ENCODE measurements at places on chromosomes 7 and 10. TPM values are rescaled to one million over a fixed set of nuclear protein-coding genes. Genes with fewer than 3 reads are reported as not detected.
A peak's percentile ranks its signal among the peaks of the same experiment; 100 is the strongest.

GRCh38 chr10:114256822-114257221 lies 17.8 kb downstream of the VWA2 start:
- no peak for DNase-seq

DNA sequence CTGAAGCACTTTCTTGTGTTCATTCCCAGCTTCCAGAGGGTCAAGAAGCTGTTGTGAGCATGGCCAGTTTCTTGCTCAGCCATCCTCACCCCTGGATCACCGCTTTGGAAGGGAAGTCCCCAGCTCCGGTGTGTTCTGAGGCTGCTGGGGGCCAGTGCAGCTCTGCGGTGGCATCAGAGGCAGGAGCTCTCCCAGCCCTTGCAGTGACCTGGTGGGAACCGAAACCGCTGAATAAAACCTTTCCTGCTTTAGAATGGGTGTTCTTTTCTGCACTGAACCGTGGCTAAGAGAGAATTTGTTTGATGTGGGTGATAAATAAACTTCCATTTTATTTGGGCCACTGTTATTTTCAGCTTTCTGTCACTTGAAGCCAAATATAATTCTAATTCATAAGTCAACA lies 450.9 kb upstream of the VSTM2A start:
- no peak for DNase-seq

DNA sequence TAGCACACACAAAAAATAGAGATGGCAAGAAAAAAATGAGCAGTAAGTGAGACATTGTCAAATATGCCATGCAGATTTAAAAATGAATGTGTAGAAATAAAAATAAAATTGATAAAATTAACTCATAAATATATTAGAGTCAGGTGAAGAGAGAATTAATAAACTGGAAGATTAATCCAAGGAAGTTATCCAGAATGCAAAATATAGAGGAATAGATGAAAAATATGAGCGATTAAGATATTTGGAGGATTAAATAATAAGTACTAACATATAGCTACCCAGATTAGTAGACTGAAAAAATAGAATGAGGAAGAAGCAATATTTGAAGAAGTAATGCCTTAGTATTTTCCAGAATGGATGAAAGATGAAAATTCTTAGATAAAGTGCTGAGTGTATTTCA lies 103.4 kb downstream of the GPR158 start:
- no peak for DNase-seq

GRCh38 chr7:94012746-94013145 lies 8.6 kb upstream of the BET1 start:
- DNase-seq = no peak

GRCh38 chr7:47373871-47374451 lies 207.9 kb downstream of the TNS3 start:
- no peak for DNase-seq

GRCh38 chr7:92841192-92841591 lies 4.8 kb upstream of the CDK6 start:
- no peak for DNase-seq

The GPC2 gene
- 0.77 TPM for total RNA-seq

The LIPN gene
- 1.6 TPM for total RNA-seq

DNA sequence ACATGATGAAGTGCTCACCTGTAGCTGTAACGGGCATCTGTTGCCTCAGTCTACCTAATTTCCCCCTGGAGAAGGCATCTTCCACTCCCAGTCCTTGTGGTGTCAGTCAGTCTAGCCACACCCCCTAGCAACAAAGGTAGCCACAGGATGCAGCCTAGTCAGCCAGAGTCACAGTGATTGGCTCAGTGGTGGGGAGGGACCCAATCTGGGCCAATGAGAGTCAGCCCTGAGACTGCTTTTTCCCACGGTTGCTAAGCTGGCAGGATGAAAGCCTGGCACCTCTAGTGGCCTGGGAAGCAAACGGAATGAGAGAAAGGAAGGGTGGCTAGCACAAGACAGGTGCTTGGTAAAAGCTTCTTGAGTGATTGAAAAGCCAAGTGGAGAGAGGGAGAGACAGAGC lies 118.6 kb downstream of the SH3PXD2A start:
- DNase-seq = no peak

The OR2A42 gene
- not detected for total RNA-seq

The AZGP1 gene
- total RNA-seq = 31.8 TPM

GRCh38 chr7:149802966-149803365 lies 29.6 kb upstream of the ZNF467 start:
- no peak for DNase-seq

The PRR15 gene
- 4.1 TPM for total RNA-seq

The FAM25G gene
- not detected for total RNA-seq

DNA sequence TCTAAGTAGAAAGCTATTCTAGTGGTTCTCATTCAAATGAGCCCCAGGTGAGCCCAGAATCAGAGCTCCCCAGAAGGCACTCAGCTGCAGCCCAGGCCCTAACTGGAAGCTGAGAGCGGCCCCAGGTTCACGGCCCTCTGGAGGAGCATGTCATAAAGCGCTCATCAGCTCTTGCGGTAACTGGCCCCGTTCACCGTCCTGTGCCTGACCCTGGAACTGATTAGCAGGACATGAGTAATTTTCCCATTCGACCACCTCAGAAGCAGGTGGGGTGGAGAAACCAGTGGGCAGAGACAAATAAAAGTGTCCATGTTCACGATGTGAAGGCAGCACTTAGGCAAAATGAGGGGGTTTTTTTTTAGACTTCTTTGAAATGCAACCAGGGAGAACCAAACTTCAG lies 136.1 kb upstream of the LYZL2 start:
- DNase-seq = no peak

- no peak for DNase-seq
These were observed 142.0 kb upstream of the PRKCQ start for GRCh38 chr10:6721964-6722615.

The GSTO2 gene
- total RNA-seq = 7.8 TPM

- DNase-seq = no peak
These were observed 17.7 kb upstream of the PPP1R3A start for GRCh38 chr7:113936535-113936934.

DNA sequence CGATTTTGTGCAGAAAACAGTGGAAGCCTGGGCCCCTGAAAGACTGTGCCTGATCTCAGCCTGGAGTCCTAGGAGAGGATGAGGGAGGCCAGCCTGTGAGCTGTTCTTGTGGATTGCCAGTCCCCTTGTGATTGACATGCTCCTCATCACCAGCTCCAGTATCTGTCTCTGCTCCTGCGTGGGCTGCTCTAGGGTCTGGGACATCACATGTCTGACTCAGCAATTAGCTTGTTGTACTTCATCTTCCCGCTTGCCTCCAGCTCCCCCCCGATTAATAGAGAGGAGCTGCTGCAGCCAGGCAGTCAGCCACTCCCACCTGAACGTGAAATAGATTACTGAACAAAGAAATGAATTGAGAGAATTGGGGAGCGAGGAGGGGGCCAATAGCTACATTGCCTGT lies 99.6 kb upstream of the TBX20 start:
- DNase-seq = no peak

The HHEX gene
- total RNA-seq = 19.5 TPM

The TMEM184A gene
- total RNA-seq = 4.3 TPM

The FZD8 gene
- 13.3 TPM for total RNA-seq

The CTTNBP2 gene
- 6.6 TPM for total RNA-seq

DNA sequence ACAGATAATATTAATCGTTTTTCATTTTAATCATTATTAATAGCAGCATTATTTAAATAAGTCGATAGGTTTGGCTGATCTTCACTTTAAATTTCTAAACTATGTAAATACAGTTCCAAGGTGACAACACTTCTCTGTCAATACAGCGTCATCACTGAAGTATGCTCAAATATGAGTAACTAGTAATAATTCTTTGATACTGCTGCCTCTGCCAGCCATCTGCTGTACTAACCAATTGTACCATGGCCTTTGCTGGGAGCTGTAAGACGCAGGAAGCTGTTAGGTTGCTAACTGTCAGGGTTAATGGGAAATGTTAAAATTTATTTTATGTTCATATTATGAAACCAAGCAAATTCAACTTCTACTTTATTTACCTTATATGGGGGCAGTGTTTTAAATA lies 1650.5 kb upstream of the LRRTM3 start:
- DNase-seq = no peak

DNA sequence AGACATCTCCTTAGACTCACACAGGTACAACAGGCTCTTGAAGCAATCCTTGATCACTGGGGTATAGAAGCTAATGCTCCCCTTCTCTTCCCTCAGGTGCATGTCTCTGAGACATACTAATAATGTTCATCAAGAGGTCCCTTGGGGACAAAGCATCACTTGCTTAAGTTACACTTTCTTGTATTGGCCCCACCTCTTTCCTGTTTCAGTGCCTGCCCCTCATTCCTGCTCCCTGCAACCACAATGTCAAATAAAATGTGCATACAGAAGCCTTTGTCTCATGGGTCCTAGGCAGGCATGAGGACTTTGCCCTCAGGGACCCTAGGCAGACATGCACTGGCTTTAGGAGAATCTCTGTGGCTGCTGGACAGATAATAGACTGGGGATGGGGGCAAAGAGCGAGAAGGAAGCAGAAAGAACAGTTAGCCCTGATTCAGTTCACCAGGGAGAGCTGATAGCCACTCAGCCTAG lies 175.0 kb upstream of the NPY start:
- no peak for DNase-seq

The AOAH gene
- total RNA-seq = 29.2 TPM

DNA sequence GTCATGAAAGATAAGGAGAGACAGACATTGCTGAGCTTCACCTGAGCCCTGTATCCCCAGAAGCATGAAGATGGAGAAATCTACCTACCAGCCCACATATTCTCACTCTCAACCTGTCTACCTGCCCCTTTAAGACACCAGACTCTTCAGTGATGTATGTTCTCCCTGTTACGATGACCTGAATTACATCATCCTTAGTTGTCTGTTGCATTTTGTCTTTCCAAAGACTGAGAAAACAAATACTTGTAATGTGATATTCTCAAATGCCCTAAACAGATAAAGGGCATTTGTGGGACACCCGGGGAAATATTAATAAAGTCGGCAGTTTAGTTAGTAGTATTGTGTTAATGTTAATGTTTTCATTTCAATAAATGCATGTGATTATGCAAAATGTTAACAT lies 305.8 kb upstream of the IGFBP3 start:
- DNase-seq = no peak

- DNase-seq = no peak
These were observed 6.0 kb downstream of the CHPF2 start for GRCh38 chr7:151238190-151238810.

GRCh38 chr10:69492746-69493462 lies 41.6 kb downstream of the TSPAN15 start:
- no peak for DNase-seq

DNA sequence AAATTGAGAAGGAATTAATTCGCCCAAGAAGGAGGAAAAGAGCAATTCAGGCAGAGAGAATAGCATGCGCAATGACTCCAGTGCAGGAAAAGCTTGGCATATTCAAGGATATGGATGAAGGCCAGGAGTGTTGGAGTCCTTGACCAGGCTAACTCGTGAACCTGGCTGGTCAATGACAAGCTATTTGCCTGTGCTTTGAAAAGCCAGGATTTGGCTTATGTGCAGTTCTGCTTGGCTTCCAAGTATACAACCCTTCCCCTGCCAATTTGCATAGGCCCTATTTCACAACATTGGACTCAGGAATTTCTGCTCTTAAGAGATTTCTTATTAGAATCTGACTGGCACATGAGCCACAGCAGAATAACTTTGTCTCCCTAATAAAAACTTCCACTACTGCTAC lies 72.3 kb upstream of the SP8 start:
- DNase-seq = no peak

DNA sequence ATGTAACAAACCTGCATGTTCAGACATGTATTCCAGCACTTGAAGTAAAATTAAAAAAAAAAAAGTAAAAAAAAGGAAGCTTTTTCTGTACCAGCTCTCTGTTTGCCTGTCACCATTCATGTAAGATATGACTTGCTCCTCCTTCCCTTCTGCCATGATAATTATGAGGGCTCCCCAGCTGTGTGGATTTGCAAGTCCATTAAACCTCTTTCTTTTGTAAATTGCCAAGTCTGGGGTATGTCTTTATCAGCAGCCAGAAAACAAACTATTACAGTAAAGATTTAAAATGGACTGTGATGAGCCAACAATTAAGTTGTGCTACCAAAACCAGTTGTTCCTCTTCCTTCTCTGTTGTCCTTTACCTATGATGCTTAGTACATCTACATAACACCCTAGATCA lies 619.6 kb downstream of the ARL4A start:
- DNase-seq = no peak

- no peak for DNase-seq
These were observed 140.7 kb downstream of the PAXIP1 start for GRCh38 chr7:154862153-154862791.

- peak; percentile 32 for DNase-seq
These were observed 90.6 kb upstream of the PPP2R2D start for GRCh38 chr10:131810036-131810804.

- DNase-seq = no peak
These were observed 35.5 kb downstream of the SVOPL start for GRCh38 chr7:138665669-138666140.

The COL17A1 gene
- 0.32 TPM for total RNA-seq

- DNase-seq = no peak
These were observed 88.5 kb downstream of the MDFIC start for GRCh38 chr7:115010441-115010820.

The NPSR1 gene
- not detected for total RNA-seq

- DNase-seq = no peak
These were observed 933.3 kb downstream of the XPNPEP1 start for GRCh38 chr10:108989976-108990375.

- no peak for DNase-seq
These were observed 5.1 kb downstream of the SYNPO2L start for GRCh38 chr10:73650537-73651331.

The DPYSL4 gene
- total RNA-seq = 2.1 TPM

DNA sequence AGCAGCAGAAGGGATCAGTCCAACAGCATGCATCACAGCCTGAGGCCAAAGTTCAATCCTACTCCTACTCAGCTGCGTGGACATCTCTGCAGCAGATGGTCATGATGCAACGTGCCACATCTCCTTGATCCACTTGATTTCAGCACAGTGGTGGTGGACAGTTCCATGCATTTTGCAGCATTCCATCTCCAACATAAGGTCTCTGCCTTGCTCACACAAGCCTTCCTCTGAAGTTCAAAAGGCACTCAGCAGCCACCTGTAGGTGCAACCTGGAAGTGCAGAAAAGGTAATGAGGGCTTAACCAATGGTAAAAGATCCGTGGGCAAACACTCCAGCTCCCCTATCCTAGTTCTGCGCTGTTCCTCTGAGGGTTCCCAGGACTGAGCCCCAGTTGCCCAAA lies 57.5 kb upstream of the CHCHD3 start:
- DNase-seq = no peak

- peak; percentile 21 for DNase-seq
These were observed 29.0 kb downstream of the RASGEF1A start for GRCh38 chr10:43237631-43238446.

- DNase-seq = no peak
These were observed 137.6 kb upstream of the PITRM1 start for GRCh38 chr10:3310016-3310784.

DNA sequence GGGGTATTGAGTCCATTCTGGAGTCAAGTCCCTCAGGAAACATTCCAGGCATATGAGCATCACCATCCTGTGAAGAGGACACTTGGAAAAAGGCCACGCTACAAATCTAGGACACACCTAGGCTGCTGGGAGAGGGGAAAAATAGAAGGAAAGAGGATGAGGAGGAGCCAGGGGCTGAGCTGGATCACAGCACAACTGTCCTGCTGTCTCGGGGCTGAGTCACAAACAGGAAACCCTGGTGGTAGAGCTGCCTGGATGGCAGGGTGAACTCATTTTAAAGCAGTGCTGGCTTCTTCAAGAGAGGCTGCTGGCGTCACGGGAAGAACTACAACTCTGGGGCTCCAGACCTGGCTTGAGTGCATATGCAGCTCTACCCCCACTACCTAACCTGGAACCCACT lies 151.5 kb downstream of the RNF216 start:
- DNase-seq = no peak

Measured in lower lobe of right lung (tissue), 2 donors.